ENCODE measurements at places on chromosomes 7 and 10. TPM values are rescaled to one million over a fixed set of nuclear protein-coding genes. Genes with fewer than 3 reads are reported as not detected.

Gene CCDC172
- total RNA-seq: not detected

DNA sequence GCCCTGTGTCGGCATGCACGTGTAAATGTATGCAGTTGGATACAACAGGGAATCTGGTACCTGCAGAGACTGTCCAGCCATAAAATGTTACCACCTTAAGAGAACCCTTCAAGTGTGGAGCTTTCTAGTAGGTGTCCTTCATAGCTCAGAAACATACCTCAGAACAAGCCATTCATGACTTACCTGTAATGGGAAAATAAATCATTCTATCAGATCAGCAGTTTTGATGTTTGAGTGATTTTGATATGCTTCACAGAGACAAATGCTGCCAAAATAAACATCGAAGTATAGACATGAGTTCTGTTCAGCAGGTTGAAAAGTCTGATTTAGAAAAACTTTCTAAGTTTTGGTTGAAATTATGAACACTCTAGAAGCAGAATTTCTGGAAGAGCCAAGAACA, 33.5 kb upstream of the UMAD1 start:
- H3K4me1 ChIP-seq: no peaks in the 10 kb centered on the region
- H3K27ac ChIP-seq: no peak overlapping the region
- no peak overlapping the region for H3K4me3 ChIP-seq
- peaks cover 2% of the 10 kb centered on the region for H3K36me3 ChIP-seq

DNA sequence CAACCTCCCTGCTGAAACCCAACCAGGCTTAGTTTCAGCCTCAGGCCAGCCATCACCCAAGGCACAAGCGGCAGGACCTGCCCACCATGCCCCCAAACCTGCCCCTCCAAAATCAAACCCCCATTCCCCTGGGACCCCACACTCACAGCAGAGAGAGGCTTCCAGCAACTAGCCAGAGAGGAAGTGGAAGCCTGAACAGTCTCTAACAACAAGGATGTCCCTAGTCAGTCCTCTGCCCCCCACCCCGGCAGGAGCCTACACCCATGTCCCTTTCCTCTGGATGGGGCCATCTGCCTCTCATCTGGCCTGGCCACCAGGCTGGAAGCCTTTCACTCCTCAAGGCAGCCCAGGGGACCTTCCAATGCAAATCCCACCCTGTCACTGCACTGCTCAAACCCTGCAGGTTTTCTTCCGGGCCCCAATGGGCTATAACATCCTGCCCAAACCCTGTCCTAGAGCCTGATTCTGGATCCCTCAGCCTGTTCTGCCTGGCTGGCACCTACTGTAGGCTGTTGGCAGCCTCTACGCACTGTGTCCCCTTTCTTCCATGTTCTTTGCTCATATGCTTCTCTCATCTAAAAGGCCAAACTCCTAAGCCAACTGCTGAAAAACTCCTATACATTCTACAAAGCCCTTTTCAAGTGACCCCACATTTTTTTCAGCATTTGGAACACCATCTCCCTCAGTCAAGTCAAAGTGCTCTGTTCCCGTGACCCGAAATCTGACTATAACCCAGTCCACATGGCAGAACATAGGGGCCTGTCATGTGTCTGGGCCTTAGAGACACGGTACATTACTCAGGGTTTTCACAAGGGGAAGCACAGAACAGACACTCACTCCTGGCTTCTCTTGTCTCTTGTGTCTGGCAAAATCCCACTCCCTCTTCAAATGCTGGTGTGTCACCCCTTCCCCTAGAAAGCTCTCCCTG, 253.3 kb downstream of the TNS3 start:
- H3K4me1 ChIP-seq: peaks cover 12% of the 10 kb centered on the region
- H3K27ac ChIP-seq: no peak overlapping the region
- no peak overlapping the region for H3K4me3 ChIP-seq
- H3K27me3 ChIP-seq: no peaks in the 10 kb centered on the region
- no peak for DNase-seq
- H3K36me3 ChIP-seq: no peaks in the 10 kb centered on the region

DNA sequence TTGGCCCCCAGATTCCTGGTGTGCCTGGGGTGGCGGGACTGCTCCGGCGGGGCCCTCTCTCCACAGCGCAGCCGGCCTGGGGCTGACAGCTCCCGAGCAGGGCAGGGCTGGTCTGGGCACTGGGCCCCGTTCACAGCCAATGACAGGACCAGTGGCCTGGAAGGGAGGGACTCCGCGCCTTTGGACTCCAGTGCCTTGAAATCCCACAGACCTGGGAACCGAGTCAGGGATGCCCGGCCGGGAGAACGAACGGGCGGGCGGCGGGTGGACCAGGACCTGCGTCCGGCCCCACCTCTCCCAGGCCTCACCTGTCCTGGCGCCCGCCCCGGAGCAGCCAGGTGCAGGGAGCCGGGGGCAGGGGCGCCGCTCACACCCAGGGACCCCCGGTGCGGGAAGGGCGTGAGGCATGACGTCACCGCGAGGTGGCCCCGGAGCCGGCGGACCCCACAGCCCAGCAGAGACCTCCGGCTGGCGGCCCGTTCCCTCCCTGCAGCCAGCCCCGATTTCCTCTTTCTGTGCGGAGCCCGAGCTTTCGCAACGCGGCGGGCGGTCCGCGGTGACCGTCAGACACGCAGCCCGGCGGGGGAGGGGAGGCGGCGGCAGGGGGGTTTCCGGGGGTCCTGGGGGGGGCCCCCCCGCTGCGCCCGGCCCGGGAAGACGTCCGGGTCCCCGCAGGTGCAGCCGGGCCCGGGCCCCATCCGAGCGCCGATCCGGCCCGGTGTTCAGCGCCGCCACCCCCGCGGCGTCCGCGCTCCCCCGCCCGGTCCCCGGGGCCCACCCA, 743 bp downstream of the ADAP1 start:
- no peaks in the 10 kb centered on the region for H3K27me3 ChIP-seq
- peak overlapping the region; percentile 65 for H3K27ac ChIP-seq
- H3K36me3 ChIP-seq: no peaks in the 10 kb centered on the region
- no peak for DNase-seq
- peak overlapping the region; percentile 69 for H3K4me3 ChIP-seq
- H3K4me1 ChIP-seq: peaks cover 37% of the 10 kb centered on the region

- DNase-seq: no peak
- no peak overlapping the region for H3K27ac ChIP-seq
- no peaks in the 10 kb centered on the region for H3K27me3 ChIP-seq
Measured at GRCh38 chr7:77757589-77757988, 40.6 kb downstream of the TMEM60 start.
